Thymus (tissue), 14 donors: ENCODE measurements at places on chromosomes 5 and 9. TPM values are rescaled to one million over a fixed set of nuclear protein-coding genes. Genes with fewer than 3 reads are reported as not detected.

The IL13 gene
- polyA plus RNA-seq, result 1.0 TPM

The ASTN2 gene
- 5.8 TPM for polyA plus RNA-seq

The ADGRD2 gene
- 0.50 TPM for polyA plus RNA-seq

The FOXD4L3 gene
- 0.50 TPM for polyA plus RNA-seq

The BSPRY gene
- 6.1 TPM for polyA plus RNA-seq
